ENCODE measurements at places on chromosomes 7 and 10. TPM values are rescaled to one million over a fixed set of nuclear protein-coding genes. Genes with fewer than 3 reads are reported as not detected.

GRCh38 chr10:12333380-12334185 lies 15.8 kb upstream of the CAMK1D start:
- DNase-seq, result no peak

DNA sequence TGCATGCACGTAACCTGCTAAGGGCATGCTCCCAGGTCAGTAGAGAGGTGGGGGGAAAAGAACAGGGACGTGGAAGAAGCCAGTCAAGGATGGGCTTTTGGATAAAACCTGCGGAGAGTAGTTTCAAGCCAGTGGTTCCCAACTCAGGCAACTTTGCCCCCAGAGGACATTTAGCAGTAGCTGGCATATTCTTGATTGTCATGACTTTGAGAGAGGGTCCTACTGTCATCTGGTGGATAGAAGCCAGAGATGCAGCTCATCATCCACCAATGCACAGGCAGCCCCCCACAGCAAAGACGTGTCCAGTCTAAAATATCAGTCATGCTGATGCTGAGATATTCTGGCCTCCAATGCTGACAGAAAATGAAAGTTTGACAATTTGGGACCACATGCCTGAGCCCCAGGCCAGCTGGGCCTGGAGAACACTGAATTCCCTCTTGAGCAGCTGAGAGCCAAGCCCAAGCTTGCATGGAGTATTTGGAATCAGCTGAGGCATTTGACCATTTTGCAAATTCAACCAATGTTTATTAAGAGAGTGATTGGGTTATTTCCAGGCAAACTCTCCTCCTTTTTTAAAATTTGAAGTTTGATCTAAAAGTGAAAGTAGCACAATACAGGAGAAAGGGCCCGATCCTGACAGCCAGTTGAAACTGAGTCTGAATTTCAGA lies 110.0 kb upstream of the C7orf33 start:
- no peak for DNase-seq

The ITPRID1 gene
- not detected for total RNA-seq

GRCh38 chr10:79937701-79938151 lies 11.2 kb downstream of the SFTPD start:
- DNase-seq, result no peak

GRCh38 chr7:74511345-74511744 lies 57.6 kb downstream of the GTF2IRD1 start:
- no peak for DNase-seq

The FAM25G gene
- total RNA-seq, result not detected

Measured in naive thymus-derived CD8-positive, alpha-beta T cell (primary cell).